ENCODE measurements at places on chromosomes 1 and 21.

DNA sequence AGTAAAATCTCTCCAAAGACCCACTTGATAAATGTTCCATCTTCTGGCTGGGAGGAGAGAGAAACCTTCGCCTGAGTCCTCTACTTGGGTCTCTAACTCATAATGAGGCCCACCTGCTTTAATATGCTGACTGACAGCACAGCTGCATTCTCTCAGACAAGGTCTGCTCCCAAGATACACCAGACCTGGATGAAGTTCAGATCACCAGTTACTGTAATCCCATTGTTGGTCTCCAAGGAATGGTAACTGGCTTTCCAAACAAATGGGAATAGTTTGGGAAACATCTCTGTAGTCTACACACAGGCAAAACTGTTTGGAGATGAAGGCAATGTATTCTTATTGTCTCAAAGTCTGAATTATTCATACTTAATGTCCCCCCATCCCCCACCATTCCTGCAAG, 27.9 kb upstream of the COL24A1 start:
- DNase-seq: no peak

GRCh38 chr1:234231061-234231892, 142.0 kb upstream of the COA6 start:
- DNase-seq: no peak

- DNase-seq: no peak
These were observed 20.0 kb upstream of the ZNF326 start for GRCh38 chr1:89974696-89975470.

GRCh38 chr1:213776969-213777368, 210.8 kb upstream of the PROX1 start:
- DNase-seq: no peak

GRCh38 chr21:45334591-45335081, 46.9 kb upstream of the POFUT2 start:
- DNase-seq: no peak

DNA sequence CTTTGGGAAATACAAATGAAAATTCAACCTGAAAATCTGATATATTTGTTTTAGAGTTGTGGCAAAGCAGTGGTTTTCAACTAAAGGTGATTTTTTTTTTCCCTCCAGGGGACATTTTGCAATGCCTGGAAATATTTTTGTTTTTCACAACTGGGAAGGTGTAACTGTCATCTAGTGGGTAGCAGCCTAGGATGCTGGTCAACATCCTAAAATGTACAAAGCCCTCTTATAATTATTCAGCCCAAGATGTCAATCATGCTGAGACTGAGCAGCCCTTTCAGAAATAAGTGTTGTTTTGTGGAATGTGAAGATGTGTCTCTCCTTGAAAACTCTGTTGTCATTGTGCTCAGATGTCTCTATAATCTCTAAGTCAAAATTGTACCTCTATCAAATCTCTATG, 95.2 kb upstream of the NCAM2 start:
- no peak for DNase-seq

DNA sequence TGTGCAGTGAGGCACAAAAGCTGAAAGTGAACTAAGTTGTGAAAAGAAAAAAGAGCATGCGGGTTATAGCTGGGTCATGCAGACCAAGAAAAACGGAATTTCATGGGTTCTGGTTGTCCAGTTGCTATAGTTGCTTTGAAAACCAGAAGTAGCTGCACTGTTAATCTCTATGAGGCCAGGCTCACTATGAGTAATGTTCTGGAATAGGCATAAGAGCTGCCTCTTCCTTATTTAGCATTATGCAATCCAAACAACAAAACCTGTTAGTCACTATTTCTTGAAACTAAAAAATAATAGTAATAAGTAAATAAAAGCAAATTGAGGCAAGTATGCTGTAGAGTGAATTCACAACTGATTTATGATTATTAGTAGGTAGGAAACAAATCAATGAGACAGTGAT, 1383.7 kb downstream of the MRPL39 start:
- DNase-seq: no peak

GRCh38 chr1:7407544-7407895, 363.6 kb upstream of the VAMP3 start:
- no peak for DNase-seq

DNA sequence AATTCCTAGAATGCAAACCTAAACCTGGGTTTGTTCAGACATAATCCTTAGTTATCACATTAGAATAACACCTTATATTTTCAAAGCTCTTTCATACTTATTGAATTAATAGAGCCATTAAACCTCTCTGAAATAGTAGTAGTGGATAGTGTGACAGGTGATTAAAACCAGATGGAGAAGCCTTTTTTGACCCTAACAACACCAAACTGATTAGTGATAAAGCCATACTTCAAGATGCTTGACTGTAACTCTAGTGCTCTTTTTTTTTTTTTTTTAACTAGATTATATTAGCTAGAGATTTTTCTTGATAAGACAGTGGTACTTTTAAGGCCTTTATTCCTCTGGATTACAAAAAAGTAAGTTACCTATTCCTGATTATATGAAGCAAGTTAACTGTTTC, 190.1 kb downstream of the ST6GALNAC3 start:
- no peak for DNase-seq

All from activated T-cell treated with anti-CD3 and anti-CD28 coated beads for 1 hour (primary cell).